ENCODE measurements at places on chromosomes 5 and 9. TPM values are rescaled to one million over a fixed set of nuclear protein-coding genes. Genes with fewer than 3 reads are reported as not detected.

DNA sequence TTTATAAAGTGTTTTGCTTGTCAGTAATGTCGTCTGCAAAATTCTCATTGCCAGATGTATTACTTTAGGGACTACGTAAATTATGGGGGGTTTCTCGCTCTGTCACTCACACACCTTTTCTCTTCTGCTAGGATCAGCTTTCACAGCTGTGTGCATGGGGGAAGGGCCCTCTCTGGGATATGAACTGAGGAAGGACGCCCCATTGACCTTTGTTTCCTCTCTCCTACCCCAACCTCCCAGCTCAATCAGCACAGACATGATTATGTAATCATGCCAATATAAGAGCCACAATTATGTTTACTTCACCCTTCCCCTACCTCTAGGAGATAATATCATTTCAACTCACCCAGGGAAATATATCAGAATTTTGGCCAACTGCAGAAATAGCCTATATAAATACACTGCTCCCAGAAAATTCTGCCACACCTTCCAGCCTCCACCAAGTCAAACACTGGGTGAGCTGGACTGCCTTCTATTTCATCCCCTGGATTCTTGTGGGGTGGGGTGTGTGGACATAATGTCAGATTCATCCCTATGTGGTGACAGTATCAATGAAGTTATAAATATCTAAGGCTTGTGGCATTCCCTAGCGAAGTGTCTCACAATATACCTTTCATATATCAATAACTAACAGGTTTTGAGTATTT lies 12.6 kb upstream of the SEMA5A start:
- H3K4me1 ChIP-seq: peaks cover 51% of the 10 kb centered on the region
- H3K4me3 ChIP-seq: no peak overlapping the region
- peaks cover 3% of the 10 kb centered on the region for H3K27me3 ChIP-seq
- DNase-seq: no peak

DNA sequence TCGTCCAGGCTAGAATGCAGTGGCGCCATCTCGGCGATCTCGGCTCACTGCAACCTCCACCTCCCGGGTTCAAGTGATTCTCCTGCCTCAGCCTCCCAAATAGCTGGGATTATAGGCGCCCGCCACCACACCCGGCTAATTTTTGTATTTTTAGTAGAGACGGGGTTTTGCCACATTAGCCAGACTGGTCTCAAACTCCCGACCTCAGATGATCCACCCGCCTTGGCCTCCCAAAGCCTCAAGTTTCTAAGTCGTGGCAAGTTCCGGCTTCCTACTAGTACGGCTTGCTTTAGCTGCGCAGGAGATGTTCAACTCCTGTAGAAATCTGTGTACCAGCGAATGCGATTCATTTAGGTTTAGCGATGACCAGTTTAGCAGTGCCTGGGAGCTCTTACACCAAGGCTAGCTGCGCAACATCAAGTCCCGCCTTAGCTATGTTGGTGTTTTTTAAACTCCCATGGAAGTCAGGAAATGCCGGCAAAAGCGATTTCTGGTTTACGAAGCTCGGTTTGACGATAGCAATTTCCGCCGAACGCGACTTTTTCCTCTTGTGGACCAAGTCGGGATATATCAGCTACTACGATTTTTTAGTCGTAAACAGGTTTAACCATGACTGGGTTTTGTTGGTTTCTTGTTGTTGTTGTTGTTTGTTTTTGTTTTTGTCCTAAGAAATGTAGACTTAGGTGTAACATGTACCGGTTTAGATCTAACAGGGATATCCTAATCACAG lies 46.4 kb downstream of the ANXA2R start:
- peak overlapping the region; percentile 98 for H3K4me3 ChIP-seq
- H3K36me3 ChIP-seq: peaks cover 35% of the 10 kb centered on the region
- DNase-seq: no peak
- peak overlapping the region; percentile 100 for H3K27ac ChIP-seq

Gene C1QTNF3
- total RNA-seq: 0.90 TPM

- peak overlapping the region; percentile 98 for H3K27ac ChIP-seq
- no peaks in the 10 kb centered on the region for H3K36me3 ChIP-seq
- H3K27me3 ChIP-seq: no peaks in the 10 kb centered on the region
- peak; percentile 86 for DNase-seq
Observed at GRCh38 chr9:115649991-115650472, 503.6 kb upstream of the PAPPA start.

Gene PCDHA13
- total RNA-seq: not detected

Gene CSF1R
- 0.57 TPM for total RNA-seq

Gene PFN3
- not detected for total RNA-seq

- H3K27me3 ChIP-seq: no peaks in the 10 kb centered on the region
- H3K36me3 ChIP-seq: no peaks in the 10 kb centered on the region
- H3K4me1 ChIP-seq: peaks cover 5% of the 10 kb centered on the region
- H3K27ac ChIP-seq: no peak overlapping the region
- no peak overlapping the region for H3K4me3 ChIP-seq
Observed at GRCh38 chr9:19445452-19445851, 36.6 kb downstream of the ACER2 start.

Gene CTSV
- 0.17 TPM for total RNA-seq

- H3K36me3 ChIP-seq: no peaks in the 10 kb centered on the region
- H3K27ac ChIP-seq: peak overlapping the region; percentile 96
- H3K4me3 ChIP-seq: peak overlapping the region; percentile 52
- DNase-seq: peak; percentile 89
- H3K27me3 ChIP-seq: peaks cover 7% of the 10 kb centered on the region
Observed at GRCh38 chr5:95857185-95857945, 34.8 kb upstream of the GLRX start.

DNA sequence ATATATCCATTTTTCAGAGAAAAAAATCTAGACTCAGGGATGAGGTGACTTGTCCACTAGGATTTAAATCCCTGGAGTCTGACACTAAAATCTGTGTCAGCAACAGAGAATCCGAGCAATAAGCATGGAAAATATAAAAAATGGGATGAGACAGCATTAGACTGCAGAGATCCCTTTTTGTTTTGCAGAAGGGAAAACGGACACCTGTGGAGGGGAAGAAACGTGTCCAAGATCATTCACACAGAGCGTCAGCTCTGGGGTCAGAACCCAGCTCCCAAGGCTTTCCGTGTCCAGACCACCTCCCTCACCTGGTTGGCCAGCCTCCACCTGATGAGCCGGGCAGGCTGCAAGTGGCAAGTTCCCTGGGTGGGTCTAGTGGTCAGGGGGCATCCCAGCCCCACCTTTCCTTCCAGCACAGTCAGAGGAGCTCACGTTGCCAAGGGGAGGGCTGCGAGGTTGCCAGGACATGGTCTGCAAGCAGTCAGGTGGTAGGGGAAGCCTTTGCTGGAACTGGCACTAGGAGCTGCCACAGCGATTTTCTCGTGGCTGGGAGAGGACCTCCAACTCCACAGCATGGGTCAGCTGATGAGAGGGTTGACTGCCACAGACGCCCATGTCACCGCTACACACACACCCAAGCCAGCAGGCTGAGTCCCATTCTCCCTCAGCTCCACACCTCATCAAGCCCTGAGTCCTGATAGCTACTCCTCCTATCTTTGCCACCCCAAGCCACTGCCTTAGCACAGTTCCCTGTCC lies 65.9 kb upstream of the CPLX2 start:
- H3K36me3 ChIP-seq: no peaks in the 10 kb centered on the region
- H3K27me3 ChIP-seq: peaks cover 24% of the 10 kb centered on the region
- no peak overlapping the region for H3K27ac ChIP-seq
- H3K4me3 ChIP-seq: no peak overlapping the region
- DNase-seq: no peak
- H3K4me1 ChIP-seq: peaks cover 35% of the 10 kb centered on the region

DNA sequence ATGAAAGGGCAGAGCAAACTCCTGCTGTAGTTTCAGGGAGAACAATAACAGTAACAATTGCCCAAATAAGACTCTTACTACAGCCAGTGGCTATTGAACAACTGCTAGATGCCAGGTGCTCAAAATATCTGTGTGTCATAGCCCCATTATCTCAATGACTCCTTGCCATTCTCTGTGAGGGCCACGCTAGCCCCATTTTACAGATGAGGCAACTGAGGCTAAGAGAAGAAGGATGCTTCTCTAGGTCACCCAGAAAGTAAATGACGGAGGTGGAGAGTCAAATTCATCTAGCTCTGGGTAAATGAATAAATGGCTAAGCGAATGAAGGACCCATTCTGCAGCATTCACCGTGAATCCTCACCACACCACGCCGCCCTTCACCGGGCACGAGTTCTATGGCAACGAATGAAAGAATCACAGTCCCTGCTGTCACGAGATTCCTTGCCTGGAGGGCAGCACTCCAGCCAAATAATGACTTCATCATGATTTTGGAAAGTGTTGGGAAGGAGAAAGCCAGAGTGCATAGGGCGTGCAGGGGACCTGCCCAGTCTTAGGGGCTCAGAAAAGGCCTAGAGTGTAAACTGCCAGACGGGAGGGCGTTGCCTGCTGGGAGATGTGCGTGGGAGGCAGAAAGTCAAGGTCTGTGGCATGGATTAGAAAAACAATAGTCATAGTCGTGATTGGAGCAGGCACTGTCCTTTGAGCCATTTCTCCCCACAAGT lies 147.2 kb downstream of the C9orf50 start:
- DNase-seq: no peak
- H3K27me3 ChIP-seq: peaks cover 2% of the 10 kb centered on the region
- no peak overlapping the region for H3K4me3 ChIP-seq

Gene NPR3
- total RNA-seq: 40.4 TPM

DNA sequence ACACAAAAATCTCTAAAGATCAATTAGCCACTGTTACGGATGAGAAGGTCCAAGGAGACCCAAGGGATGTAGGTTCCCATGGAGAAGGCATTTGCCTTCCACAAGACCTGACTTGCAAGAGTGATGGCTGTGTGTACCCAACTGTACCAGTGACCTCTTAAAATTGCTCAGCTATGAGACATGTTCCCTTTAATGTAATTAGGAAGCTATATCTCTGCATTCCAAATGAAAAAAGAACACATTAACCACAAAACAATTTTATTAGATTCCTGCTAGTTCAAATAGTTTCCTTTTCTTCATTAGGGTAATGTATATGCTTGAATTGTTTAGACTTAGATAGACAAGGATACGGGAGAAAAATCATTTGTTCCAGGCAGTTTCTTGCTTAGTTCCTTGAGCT lies 3.3 kb downstream of the OR2Y1 start:
- H3K4me1 ChIP-seq: no peaks in the 10 kb centered on the region
- DNase-seq: no peak
- no peaks in the 10 kb centered on the region for H3K27me3 ChIP-seq
- H3K27ac ChIP-seq: no peak overlapping the region

Gene SURF4
- total RNA-seq: 440 TPM

- peak overlapping the region; percentile 84 for H3K4me3 ChIP-seq
- no peaks in the 10 kb centered on the region for H3K36me3 ChIP-seq
- H3K27ac ChIP-seq: peak overlapping the region; percentile 82
- H3K4me1 ChIP-seq: peaks cover 36% of the 10 kb centered on the region
- no peak for DNase-seq
Observed at GRCh38 chr5:81779125-81779915, 28.4 kb upstream of the SSBP2 start.

- H3K27ac ChIP-seq: peak overlapping the region; percentile 23
- peaks cover 56% of the 10 kb centered on the region for H3K4me1 ChIP-seq
- no peak overlapping the region for H3K4me3 ChIP-seq
- peaks cover 5% of the 10 kb centered on the region for H3K36me3 ChIP-seq
- DNase-seq: peak; percentile 80
Observed at GRCh38 chr5:34626036-34626435, 30.1 kb upstream of the RAI14 start.

Gene TRAF1
- total RNA-seq: 1.1 TPM

GRCh38 chr5:60490597-60491166 lies 209.3 kb downstream of the DEPDC1B start:
- H3K27ac ChIP-seq: no peak overlapping the region
- peaks cover 30% of the 10 kb centered on the region for H3K4me1 ChIP-seq
- no peak for DNase-seq
- no peaks in the 10 kb centered on the region for H3K27me3 ChIP-seq
- H3K4me3 ChIP-seq: no peak overlapping the region
- H3K36me3 ChIP-seq: no peaks in the 10 kb centered on the region

DNA sequence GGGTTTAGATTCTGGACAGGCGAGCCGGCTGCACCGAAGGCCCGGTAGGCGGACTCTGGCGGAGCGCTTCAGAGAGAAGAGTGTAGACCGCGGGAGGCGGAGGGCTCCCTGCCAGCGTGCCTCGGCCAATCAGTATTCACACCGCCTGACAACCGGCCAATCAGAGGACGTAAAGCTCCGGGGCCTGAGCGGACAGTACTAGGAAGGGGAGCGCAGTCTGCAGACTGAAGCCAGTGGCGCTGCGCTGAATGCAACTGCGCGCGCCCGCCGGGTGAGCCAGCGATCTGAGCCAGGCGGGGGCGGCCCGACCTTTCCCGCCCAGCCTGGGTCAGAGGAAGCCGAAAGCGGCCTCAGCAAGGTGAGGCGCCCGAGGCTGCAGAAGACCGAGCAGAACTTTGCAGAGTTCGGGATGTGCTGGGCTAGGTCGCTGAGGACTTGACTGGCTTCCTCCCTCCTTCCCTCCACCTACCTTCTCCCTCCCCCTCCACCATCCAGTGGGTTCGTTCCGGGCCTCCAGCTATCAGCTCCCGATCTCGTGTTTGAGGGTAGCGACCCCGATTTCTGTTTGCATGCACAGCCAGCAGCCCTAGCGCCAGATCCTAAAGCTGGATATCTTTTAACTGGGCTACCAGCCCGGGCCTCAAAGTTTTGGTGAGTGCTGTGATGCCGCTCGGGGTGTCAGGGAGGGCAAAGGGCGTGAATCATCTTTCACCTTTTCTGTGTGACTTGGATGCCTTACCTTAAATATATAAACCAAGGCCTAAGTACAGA lies at the start of gene DMRT2:
Gene DMRT2 (plus strand): TSS at position 233 of the 771 bp plus-strand sequence. CDS start 1,257 bp downstream, outside the sequence.
- no peak within 1 kb of the TSS for H3K27ac ChIP-seq
- peaks cover 8% of the 10 kb centered on the region for H3K4me1 ChIP-seq
- no peak for DNase-seq
- H3K36me3 ChIP-seq: peaks cover 6% of the 10 kb centered on the region
- peaks cover 19% of the 10 kb centered on the region for H3K27me3 ChIP-seq
- H3K4me3 ChIP-seq: peak within 1 kb of the TSS; percentile 28

Gene CDH18
- not detected for total RNA-seq

Gene PTGES
- 26.0 TPM for total RNA-seq

Gene PCDHAC1
- total RNA-seq: not detected

GRCh38 chr9:116629634-116630033 lies 57.5 kb upstream of the TRIM32 start:
- no peak for DNase-seq
- no peak overlapping the region for H3K4me3 ChIP-seq
- H3K4me1 ChIP-seq: peaks cover 29% of the 10 kb centered on the region

DNA sequence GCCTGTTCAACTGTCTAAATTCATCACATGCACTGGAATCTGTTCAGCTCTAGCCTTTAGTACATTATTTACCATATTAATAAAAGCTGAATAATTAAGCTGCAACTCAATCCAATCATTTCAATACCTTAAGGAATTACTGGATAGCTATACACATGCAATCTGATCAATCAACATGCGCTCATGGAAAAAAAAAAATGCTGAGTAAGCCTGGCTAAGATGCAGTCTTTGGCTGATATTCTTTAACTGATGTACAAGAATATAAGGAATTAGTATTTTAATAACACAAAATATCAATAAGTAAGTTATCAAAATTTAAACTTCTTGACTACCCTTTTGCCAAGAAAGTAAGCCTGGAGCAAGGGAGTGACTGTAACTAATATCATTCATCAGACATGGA lies 15.9 kb downstream of the EFNA5 start:
- no peak overlapping the region for H3K4me3 ChIP-seq
- H3K27ac ChIP-seq: no peak overlapping the region
- no peaks in the 10 kb centered on the region for H3K4me1 ChIP-seq
- peaks cover 3% of the 10 kb centered on the region for H3K27me3 ChIP-seq

GRCh38 chr5:61463596-61463995 lies 131.5 kb downstream of the ZSWIM6 start:
- peaks cover 73% of the 10 kb centered on the region for H3K4me1 ChIP-seq
- no peaks in the 10 kb centered on the region for H3K36me3 ChIP-seq
- DNase-seq: no peak
- H3K27ac ChIP-seq: no peak overlapping the region
- no peak overlapping the region for H3K4me3 ChIP-seq
- no peaks in the 10 kb centered on the region for H3K27me3 ChIP-seq

Gene CDH10
- 0.42 TPM for total RNA-seq

Gene CERCAM
- 168 TPM for total RNA-seq

Data from HFFc6 (cell line).